GM12891 (cell line): ENCODE measurements at places on chromosomes 16 and 17.

DNA sequence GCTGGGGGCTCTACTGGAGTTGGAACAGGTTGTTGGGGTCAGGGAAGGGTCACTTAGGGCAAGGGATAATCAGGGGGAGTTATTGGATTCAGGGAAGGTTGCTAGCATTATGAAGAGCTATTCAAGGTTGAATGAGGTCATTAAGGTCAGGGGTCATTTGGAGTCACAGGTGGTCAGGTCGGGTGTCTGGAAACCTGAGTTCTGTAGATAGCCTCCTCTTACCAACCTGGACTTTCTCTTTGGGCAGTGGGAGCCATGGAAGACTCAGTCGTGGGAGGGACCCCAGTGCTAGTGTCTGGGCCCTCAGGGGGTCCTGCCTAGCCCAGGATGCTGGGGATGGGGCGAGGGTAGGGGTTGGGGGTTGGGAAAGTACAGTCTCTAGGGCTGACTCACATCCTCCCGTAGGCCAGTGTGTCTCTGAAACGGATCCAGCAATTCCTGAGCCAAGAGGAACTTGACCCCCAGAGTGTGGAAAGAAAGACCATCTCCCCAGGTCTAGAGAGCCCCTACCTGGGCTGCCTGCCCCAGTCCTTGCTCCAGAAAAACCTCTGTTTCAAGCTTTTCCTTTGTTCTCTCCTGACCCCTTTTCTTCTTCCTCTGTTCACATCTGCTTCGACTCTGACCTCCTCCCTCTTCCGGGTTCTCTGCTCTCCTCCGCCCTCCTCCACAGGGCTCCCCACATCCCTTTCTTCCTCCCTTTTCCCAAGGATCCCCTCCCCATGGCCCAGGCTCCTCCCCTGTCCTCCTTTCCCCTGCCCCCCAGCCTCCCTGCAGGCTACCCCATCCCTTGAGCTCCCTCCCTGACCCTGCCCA is 33.5 kb downstream of the ABCC3 start:
- no peak for DNase-seq

DNA sequence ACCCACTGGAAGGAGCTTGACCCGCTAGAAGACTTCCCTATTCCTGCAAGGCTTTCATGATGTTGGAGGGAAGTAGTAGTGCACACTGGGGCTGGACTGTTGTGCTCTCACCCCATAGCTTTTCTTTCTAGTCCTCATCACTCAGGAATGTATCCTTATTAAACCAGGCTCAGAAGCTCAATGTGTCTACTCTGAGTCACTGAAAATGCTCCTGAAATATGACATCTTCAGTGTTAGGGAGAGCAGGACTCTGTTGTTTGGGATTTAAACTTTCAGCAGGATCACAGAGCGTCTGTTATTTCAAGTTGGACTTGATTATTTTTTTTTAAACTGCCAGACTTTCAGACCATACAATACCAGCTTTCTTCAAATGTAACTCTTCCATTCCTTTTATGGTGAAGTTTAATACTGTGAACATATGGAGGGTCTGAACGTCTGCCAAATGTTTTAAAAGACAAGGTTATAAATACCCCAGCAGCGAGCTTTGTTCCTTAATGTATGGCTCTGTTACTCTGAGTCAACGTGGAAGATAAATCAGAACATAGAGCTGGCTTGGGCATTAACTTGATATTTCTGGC is 257.5 kb downstream of the CDH11 start:
- no peak for DNase-seq

DNA sequence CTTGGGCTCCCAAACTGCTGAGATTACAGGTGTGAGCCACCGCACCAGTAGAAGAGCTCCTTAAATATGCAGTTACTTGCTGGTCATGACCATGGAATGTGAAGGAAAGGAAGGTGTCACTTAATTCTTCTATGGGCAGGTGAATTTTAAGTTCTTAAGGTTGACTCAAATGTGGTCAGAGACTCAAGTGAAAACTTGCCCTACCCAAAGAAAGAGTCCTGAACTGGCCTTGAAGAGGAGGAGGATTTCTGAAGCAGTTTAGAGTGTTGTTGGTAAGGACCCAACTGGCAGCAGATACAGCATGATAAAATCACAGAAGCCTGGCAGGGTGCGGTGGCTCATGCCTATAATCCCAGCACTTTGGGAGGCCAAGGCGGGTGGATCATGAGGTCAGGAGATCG is 29.4 kb downstream of the CHD9 start:
- DNase-seq: no peak

- peak; percentile 35 for DNase-seq
Observed at GRCh38 chr16:68229431-68230175, 6.3 kb downstream of the ESRP2 start.

DNA sequence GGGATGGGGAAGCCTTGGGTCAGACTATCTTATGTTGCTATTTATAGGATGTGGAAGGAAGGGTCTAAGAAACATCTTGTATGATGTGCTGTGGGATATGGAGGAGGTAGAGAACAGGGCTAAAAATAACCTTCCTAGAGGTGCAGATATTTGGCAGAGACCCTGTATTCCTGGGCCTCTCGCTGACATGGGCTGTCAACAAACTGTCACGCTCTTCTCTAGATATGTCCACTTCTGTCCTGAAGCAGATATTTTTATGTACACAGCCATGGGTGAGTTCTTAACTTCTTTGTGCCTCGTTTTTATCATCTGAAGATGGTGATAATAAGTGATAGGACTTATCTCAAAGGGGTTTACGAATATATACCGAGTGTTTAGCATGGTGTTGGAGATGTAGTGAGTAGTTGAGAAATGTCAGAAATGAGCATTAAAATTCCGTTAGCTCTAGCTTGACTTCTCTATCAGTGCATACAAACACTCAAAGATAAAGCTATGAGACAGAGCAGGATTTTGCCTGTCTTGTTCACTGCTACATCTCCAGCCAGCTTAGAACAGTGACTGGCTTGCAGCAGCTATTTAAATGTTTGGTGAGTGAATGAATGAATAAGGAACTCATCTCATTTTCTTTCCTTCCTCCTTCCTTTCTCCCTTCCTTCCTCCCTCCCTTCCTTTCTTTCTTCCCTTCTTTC is 2.9 kb upstream of the AQP8 start:
- DNase-seq: no peak

- DNase-seq: no peak
Observed at GRCh38 chr16:69599731-69600130, 34.0 kb downstream of the NFAT5 start.
